Stimulated activated CD8-positive, alpha-beta memory T cell treated with anti-CD3 and anti-CD28 coated beads, Interleukin-7, amount 100 ng/mL, for 4 hours (primary cell): ENCODE measurements at places on chromosomes 4 and X.
A peak's percentile ranks its signal among the peaks of the same experiment; 100 is the strongest.

- no peak for DNase-seq
Measured at GRCh38 chrX:107629540-107629909, 1.2 kb downstream of the PRPS1 start.

GRCh38 chrX:12496343-12496742 is 294.9 kb upstream of the PRPS2 start:
- DNase-seq, result no peak

DNA sequence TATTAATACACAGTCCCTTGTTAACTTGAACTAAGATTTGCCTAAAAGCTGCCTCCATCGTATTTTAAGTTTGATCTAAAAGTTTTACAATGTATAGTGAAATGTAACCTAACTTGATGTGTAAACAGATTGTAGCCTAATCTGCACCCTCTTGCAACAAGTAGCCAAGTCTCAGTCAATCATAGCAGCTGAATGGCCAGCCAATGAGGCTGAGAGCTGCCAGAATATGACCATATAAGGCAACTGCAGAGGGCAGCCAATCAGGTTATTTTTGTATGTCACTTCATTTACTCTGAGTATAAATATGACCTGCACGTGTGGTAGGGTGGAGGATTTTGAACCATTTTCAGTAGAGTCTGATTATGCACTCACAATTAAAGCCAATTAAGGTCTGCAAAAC is 51.2 kb upstream of the SPANXN3 start:
- no peak for DNase-seq

GRCh38 chr4:158079661-158080060 is 93.2 kb downstream of the GASK1B start:
- no peak for DNase-seq

- no peak for DNase-seq
Measured at GRCh38 chrX:19787305-19787815, 100.0 kb downstream of the SH3KBP1 start.

GRCh38 chrX:112818114-112819007 is 22.3 kb downstream of the AMOT start:
- DNase-seq, result no peak

DNA sequence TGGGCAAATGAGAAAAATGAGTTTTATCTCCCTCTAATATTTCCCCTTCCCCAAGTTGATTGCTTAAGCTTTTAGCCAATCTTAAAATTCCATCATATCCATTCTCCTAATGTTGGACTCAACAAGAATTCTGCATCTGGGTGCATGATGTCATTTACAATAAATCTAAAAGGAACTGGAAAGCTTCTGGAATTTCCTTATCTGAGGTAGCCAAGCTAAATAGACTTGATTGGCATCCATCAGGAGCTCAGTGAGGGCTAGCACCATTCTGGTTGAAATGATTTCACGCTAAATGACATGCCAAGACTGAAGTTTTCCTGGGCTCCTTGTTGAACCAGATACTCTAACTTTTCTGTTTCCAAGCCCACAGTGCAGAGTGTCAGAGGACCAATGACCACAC is 110.3 kb upstream of the SCML1 start:
- no peak for DNase-seq

DNA sequence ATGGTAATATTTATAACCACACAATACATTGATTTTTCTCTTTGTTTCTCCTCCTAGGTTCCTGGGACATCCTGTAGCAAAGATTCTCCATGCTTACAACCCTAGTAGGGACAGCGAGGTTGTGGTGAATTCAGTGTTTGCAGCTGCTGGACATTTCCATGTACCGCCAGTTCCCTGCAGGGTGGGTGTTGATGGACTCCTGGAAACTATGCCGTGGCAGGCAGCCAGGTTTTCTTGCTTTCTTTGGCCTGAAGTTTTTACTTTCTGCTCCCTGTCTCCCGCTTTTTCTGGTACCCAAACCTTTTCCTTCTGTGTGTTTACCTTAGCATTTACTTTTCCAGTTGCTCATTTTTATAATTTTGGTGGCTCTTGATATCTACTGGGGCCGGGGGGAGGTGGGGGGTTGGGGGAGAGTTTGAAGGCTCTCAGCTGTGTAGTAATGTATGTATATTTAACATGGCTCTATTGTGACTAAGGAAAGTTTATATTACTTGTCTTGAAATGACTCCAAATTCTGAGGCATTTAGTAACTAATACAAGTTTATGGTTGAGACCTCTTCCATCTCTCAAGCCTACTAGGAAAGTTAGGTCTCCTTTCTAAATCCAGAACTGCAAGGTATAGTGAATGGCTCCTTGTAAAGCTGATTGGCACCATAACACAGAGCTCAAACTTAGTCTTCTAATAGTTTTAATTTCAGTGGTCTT is 89.7 kb downstream of the TMEM131L start:
- no peak for DNase-seq

DNA sequence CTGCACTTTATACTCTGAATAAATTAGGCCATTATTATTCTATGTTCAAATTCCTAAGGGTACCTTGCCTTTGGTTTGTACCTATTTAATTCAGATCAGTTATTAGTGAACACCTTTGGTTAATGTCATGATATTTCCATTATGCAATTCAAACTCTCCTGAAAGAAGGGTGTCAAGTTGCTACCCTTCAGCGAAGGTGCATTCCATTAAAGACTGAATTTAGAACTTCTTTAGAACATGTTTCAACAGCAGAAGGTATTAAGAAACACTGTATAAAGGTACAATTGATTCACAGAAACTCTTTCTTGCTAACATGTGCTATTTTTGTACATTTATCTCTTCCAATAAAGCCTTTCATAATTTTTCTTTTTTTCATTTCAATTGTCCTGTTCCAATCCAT is 1545.4 kb upstream of the PCDH10 start:
- no peak for DNase-seq

DNA sequence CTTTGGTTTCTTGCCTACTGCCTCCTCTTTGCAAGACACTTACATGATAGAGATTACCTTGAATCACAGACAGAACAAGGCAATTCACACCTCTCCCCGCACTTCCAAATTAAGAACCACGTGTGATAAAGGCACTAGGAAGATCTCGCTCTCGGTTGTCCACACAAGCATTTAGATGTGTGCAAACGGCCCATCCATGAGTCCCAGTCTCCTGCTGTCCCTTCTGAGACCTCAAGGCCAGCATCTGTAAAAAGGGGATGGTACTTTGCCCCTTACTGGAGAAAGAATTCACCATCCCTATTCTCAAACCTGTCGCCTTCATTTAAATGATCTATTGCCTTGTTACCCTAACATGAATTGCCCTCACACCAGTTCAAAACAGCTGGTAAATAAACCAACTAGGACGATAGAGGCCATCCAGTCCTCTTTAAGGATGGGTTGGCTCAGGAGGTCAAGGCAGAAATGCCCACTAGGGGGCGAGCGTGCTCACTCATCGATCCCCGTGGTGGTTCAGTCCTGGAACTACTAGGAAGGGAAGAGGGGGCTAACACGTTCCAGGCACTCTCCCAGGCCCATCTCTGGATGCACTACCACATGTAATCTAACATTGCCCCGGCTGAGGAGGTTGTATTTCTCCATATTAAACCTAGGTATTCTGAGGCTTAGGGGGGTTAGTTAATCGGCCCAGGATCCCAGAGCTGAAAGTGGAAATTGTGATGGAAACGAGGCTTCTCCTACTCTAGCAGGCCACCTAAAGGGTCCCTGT is 95.8 kb downstream of the DHX15 start:
- DNase-seq, result peak; percentile 13

- DNase-seq, result peak; percentile 29
Measured at GRCh38 chr4:185587427-185588161, 52.3 kb upstream of the PDLIM3 start.

GRCh38 chr4:115171220-115171619 is 57.8 kb upstream of the NDST4 start:
- DNase-seq, result no peak

DNA sequence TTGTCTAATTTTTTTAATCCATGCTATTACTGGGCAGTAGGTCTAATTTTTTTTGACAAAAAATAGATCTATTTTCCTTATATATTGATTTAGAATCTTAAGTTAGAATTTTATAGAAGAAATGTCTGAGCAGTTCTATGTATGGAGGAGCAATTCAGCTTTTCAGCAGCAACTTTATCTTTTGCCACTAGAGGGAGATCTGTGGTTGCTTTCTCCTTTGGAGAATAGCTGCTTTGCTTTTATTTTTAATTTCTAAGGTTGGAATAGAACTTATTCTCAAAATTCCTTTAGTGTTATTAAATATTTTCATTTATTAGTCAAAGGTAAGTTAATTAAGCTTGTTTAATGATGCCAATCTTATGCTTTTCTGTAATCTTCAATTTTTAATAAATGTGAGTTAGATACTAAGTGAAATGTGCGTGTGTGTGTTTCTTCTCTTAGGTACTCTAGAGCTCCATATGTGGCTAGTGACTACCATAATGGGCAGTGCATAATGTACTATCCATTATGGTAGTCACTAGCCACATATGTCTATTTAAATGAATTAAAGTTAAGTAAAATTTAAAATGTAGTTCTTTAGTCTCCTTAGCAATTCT is 29.3 kb downstream of the FAM199X start:
- DNase-seq, result no peak

DNA sequence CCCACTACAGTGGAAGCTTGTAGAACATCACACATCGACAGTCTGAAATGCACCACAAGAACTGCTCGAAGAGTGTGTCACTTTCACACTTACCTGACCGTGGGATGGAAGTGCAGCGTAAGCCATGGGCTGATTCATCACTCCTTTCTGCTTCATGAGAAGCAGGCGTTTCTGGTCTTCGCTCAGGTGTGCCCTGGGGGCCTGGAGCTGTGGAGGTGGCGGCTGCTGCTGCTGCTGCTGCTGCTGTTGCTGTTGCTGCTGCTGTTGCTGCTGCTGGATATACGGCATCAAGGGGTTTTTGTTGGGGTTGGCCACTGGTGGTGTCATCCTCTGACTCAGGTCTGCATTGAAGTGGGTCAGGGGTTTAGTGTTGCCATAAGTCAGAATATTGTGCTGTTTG is 223.6 kb downstream of the MGST2 start:
- no peak for DNase-seq

GRCh38 chr4:80340036-80340435 is 4.5 kb downstream of the CFAP299 start:
- no peak for DNase-seq

DNA sequence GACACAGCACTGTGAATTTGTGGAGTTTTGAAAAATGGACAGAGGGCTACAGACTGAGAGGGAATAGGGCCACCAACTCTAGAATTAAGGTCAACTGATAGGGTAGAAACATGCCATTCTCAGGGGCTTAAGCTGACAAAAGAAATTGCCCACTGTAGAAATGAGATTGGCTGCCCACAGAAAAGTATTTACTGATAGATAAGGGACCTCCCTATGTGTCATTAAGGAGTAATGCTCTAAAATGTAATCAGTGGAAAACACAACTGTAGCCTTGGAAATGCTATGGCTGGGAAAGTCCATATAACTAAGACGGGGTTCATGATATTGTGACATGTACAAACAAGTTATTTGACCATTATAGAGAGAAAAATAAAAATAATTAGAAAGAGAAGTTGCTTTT is 4.6 kb downstream of the RTL9 start:
- DNase-seq, result no peak

- no peak for DNase-seq
Measured at GRCh38 chr4:56668267-56668666, 12.8 kb downstream of the HOPX start.

GRCh38 chrX:85114776-85115175 is 111.1 kb downstream of the APOOL start:
- DNase-seq, result no peak

- no peak for DNase-seq
Measured at GRCh38 chrX:96474741-96475125, 209.9 kb upstream of the DIAPH2 start.

- DNase-seq, result no peak
Measured at GRCh38 chrX:124239911-124240310, 92.5 kb upstream of the TEX13D start.

DNA sequence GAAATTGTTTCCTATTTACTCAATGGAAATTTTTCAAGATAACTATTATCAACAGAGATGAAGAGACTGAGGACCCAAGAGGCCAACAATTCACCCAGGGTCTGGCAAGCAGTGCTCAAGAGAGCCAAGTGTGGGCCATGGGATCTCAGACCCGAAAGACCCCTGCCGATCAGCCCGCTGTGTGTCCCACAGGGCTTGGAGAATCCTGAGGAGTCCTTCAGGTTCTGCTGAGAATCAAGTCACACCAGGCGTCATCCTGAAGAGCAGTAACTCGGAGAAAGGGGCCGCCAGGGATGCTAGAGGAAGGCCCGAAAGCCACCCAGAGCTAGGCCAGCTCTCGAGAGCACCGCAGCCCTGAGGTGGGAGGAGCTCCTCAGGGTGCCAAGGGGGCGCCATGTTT is 48.7 kb downstream of the FGFRL1 start:
- no peak for DNase-seq

- no peak for DNase-seq
Measured at GRCh38 chrX:39222346-39223113, 421.3 kb downstream of the MID1IP1 start.

DNA sequence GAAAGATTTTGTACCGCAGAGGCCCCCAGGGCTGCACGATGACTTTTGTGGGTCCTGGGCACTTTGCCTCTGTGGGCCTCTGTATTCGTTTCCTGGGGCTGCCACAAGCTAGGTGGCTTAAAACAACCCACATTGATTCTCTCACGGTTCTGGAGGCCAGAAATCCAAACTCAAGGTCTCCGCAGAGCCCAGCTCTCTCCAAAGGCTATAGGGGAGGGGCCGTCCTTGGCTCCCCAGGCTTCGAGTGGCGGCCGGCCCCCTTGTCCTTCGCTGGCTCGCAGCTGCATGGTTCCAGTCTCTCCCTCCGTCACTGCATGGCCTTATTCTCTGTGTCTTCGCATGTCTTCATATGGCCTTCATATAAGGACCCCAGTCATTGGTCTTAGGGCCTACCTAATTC is 241.2 kb downstream of the EVC2 start:
- no peak for DNase-seq

GRCh38 chr4:87058356-87059073 is 123.7 kb downstream of the AFF1 start:
- DNase-seq, result peak; percentile 48

- DNase-seq, result no peak
Measured at GRCh38 chr4:186134257-186134656, 29.8 kb downstream of the FAM149A start.

DNA sequence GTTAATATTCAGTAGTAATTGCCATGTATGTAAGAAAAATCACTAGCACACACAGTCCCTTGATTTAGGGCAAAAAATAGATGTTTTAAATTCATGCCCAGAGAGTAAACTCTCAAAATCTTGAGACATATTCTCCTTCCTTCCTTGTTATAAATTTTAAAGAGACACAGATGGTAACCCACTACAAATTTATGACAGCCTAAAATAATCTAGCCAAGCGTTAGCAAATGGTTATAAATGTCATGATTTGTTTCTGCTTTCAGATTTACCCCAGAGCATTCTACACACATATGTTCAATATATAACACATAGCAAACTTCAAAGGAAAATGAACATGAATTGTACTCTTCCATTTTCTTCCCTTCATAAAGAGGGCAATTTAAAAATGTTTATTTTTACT is 540.3 kb downstream of the TLL1 start:
- no peak for DNase-seq

GRCh38 chrX:154396973-154397887 is 947 bp upstream of the RPL10 start:
- peak; percentile 68 for DNase-seq
